ENCODE measurements at places on chromosomes 3 and 15.

GRCh38 chr3:191254098-191254873 is 55.2 kb downstream of the OSTN start:
- DNase-seq = no peak

GRCh38 chr3:148551767-148552260 is 145.9 kb upstream of the AGTR1 start:
- DNase-seq = no peak

DNA sequence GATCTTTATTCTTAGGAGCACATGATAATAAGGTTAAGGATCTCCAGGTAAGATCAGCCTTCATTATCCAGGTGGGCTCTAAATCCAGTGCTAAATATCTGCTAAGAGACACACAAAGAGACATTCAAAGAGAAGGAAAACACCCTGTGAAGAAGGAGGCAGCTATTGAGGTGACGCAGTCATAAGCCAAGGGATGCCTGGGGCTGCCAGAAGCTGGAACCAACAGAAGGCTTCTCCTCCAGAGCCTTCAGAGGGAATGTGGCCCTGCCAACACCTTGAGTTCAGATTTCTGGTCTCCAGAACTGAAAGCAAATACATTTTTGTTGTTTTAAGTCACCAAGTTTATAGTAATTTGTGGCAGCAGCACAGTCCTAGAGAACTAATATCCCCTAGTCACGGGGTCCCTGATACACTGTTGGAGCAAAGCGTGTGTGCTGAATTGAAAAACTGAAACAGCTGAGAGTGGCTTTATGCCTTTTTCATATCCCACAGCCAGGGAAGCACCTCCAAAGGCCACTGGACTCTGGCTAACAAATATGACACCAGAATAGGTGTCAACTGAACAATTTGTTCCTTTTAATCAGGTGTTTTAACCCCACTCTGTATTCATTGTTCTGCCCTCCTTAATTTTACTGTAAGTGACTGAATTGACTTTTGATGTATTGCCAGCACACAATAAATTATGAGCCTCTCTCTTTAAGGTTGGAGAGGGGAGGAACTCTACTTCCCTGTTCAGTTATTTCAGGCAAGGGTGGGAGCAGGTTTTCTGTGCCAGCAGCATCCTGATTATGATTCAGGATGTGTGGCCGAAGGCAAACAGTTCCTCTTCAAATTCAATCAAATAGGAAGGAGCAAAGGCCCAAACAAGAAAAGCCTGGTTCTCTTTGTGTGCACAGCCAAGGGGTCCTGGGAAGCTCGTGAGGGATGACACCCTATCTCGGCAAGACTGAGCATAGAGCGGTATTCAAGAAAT is 151.8 kb upstream of the HES1 start:
- DNase-seq = no peak

- no peak for DNase-seq
Observed at GRCh38 chr15:80803580-80804525, 24.7 kb downstream of the CEMIP start.

DNA sequence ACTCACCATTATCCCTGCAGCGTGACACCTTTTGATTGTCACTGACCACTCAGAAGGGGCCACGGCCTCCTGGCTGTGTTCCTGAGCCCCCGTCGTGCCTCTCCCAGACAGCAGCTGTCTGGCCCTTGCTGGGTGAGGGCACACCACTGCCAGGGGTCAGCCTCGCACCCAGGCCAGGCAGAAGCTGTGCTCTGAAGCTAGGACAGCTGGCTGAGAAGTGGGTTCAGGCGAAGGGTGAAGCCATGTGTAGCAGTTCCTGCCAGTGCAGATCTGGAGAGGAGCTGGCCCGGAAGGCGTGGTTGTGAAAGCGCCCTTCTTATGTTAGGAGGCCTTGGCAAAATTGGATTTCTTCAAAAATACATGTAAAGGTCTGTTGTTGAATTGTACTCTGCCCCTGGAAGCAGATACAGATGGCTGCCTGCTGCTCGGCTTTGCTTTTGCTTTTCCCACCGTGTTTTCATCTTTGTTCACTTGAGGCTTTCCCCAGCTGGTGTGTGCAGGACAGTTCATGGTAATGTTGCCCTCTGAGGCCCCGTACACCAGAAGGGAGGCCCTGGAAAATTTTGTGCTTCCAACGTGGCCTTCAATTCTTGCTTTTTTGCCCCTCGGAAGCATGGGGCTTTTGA is 49.1 kb downstream of the KLHL25 start:
- DNase-seq = no peak

- no peak for DNase-seq
Observed at GRCh38 chr15:68389041-68389930, 42.7 kb downstream of the ITGA11 start.

DNA sequence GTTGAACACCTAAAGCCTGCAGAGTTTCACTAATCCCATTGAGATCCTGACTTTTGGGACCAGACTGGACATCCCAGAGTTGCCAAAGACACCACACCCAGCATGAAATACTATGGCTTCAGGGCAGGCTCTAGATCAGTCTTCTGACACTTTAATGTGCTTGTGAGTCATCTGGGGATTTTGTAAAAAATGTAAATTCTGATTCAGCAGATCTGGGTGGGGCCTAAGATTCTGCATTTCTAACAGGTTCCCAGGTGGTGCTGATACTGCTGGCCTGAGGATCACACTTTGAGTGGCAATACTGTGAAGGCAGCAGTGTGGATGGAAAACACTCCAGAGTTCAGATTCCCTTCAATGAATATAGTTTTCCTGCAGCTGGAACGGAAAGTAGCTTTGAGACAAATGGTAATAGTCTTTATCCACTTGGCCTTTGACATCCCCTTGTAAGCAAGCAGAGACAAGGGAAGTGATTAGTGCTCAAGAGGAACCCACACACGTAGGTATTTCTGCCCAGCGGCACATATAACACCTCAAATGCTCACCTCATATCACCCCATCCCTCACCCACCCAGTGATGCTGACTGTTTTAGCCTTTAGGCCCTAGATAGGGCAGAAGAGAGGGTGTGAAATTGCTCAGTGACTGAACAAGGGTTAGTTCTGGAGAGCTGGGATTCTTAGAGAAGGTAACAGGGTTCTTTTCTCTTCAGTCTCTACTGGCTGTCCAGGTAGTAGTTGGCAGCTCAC is 51.5 kb upstream of the GSK3B start:
- no peak for DNase-seq

DNA sequence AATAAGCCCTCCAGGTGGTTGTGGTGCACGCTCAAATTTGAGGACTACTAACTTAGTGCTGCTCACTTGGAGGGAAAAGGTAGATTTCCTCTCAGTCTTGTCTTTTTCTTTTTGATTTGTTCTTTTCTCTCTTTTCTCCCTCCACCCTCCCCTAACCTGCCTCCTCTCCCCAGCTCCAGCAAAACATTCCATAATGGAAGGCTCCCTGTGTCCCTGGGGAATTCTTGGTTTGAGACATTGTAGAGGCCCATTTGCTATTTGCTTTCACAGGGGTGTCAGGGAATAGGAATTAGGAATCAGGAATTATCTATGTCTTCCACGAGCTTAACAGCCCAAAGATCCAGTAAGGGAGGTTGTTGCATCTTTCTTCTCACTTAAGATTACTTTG is 136.8 kb upstream of the UMPS start:
- no peak for DNase-seq

DNA sequence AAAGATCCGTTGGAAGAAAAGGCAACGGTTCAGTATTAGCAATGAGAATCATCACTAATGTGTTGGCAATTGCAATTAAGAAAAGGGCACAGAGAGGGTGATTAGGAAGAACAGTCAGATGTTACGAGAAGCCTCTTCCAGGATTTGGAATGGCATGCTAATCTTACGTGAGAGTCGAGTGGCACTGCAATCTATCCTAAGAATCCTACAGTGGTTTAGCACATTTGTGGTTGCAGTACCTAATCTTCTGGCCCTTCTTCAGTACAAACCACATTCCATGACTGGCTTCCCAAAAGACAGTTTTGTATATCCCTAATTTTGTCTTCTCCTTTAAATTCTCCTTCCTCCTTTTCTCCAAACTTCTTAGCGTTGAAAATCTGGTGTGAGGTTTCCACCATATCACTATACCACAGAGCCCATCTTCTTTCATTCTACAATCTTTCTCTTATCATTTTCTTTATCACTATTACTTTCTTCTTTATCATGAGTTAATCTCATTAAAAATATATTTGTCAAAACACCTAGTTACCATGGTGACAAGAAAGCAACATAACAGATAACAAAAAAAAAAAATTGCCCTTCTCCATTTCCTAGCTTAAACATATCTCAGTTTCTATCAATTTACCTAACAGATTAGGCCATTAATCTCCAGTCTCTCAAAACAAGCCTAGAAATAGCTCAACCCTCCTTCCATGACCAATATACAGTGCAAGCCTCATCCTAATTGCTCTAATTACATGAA is 60.1 kb downstream of the IGSF11 start:
- DNase-seq = no peak

DNA sequence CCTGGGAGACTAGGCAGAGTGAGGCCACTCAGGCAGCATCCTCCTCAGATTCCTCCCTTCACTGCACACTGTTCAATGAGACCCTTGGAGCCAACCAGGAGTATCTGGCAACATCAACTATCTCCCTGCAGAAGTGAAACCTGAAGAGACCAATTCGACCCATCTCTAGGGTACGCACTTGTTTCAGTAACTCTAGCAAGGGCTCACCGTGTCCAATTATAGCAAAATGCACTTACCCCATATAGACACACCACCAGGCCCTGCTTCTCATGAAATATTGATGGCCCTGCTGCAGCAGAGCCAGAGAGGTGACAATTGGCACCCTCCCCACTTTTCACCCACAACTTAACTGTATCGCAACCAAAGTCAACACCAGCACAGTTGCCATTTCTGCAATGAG is 196.1 kb upstream of the IGF1R start:
- DNase-seq = no peak

- no peak for DNase-seq
Observed at GRCh38 chr3:195212033-195212748, 58.8 kb downstream of the XXYLT1 start.

GRCh38 chr3:79542-79941 is 117.0 kb upstream of the CHL1 start:
- no peak for DNase-seq

DNA sequence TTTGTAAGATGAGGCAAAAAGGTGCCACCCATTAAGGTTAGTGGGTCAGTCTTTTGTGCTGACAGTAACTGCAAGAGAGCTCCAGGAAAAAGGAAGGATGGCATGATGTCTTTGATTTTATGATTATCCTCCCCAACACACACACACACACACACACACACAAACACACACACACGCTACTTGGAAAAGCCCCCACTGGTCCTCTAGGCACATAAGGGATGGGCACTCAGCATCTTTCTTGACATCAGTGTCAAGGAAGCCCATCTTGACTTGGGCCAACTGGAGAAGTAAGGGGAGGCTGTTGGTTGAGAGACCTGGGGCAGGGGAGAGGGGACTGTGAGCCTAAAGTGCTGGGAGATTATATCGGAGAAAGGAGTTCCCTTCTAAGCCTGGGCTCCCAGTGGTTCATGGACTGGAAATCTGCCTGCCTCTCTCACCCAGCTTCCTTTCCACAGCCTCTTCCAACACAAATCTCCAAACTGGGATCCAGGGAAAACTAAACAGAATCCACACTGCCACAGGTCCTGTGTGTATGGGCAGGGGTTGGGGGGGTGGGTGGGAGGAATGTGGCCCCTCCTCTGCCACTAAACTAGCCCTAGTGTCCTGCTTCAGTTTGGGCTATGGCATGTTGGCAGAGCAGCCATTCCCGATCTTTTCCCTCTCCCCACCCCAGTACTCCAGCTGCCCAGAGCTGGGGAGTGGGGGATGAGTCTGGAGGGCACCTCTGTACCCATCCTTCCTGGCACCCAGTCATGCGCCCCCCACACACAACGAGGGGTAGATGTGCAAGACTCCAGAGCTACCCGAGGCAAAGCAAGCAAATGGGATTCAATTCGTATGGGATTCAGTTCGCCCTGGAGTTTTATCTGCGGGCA is 1.6 kb downstream of the AMOTL2 start:
- DNase-seq = no peak

DNA sequence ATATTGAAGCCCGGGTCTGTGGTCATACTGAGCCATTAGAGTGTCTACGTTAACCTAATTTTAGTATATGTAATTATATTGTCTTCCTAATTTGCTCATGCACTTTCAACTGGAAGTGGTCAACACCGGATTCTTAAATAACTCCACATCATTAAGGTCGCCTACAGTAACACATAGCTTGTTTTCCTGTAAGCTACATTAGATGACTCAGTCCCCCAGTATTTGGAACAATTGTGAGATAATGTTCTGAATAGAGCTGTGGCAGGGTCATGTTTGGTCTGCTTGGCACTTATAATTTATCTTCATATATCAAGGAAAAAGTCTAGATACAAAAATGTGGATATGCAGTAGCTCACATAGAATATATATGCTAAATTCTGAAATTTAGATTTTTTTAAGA is 486.2 kb downstream of the IGSF11 start:
- no peak for DNase-seq

DNA sequence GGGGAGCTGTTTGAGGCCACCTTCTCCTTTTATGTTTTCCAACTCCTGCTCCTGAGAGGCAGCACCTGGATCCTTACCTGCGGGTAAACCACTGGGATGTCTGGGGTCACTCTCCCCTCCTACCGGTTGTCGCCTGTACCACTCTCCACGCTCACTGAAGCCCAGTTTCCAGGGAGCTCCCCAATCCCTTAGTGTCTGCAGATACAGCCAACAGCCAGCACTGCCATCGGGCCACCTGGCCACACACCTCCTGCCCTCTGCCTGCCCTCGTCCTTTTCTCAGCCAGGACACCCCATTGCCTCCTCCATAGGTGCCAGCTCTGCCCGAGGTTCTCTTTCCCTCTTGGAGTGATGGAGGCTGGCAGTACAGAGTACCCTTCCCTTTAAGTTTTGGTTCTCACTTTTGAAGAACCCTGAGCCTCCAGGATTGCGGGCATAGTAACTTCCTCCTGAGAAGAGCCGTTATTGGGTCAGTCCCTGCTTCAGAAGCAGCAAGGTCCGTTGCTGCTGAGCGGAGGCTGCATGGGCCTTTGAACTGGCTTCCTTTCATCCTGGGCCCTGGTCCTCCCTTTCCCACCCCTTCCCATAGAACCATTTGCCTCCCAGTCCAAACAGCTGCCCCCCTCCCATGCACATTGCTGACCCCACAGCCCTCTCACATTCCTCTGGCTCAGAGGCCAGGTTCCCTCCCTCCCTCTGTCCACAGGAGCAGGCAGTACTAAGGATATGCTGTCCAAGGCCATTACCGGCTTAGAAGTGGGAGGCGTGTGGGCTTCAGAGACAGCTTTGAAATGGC is 30.9 kb downstream of the ARNT2 start:
- no peak for DNase-seq

- no peak for DNase-seq
Observed at GRCh38 chr3:9178697-9179096, 70.7 kb downstream of the SRGAP3 start.

All from T-helper 9 cell (primary cell).